ENCODE measurements at places on chromosomes 5 and 9. TPM values are rescaled to one million over a fixed set of nuclear protein-coding genes. Genes with fewer than 3 reads are reported as not detected.

SLC46A2 gene
- total RNA-seq, result not detected

PCDHA9 gene
- under 0.01 TPM for total RNA-seq

SLC25A2 gene
- 0.19 TPM for total RNA-seq

MYOT gene
- not detected for total RNA-seq

UNC5A gene
- under 0.01 TPM for total RNA-seq

FOXD1 gene
- total RNA-seq, result 6.5 TPM

DBH gene
- total RNA-seq, result not detected

ECM2 gene
- total RNA-seq, result 2.7 TPM

IRX1 gene
- 0.19 TPM for total RNA-seq

TRPM6 gene
- total RNA-seq, result not detected

SHISAL2B gene
- total RNA-seq, result not detected

SPATA31D4 gene
- total RNA-seq, result not detected

KIF4B gene
- not detected for total RNA-seq

CNTNAP3 gene
- 2.9 TPM for total RNA-seq

SHC3 gene
- total RNA-seq, result 17.8 TPM

DNAH5 gene
- 1.4 TPM for total RNA-seq

HTR1A gene
- total RNA-seq, result not detected

DYNC2I2 gene
- total RNA-seq, result 81.9 TPM

FBN2 gene
- 9.6 TPM for total RNA-seq

PCDHGA3 gene
- 1.7 TPM for total RNA-seq

PCDHGB5 gene
- total RNA-seq, result 21.4 TPM

HACD4 gene
- total RNA-seq, result 3.5 TPM

GNPDA1 gene
- total RNA-seq, result 43.7 TPM

TAF11L7 gene
- total RNA-seq, result not detected

TEX48 gene
- total RNA-seq, result not detected

FRMD3 gene
- 11.1 TPM for total RNA-seq

BTNL8 gene
- not detected for total RNA-seq

TAF11L6 gene
- total RNA-seq, result not detected

CDH18 gene
- total RNA-seq, result under 0.01 TPM

CEL gene
- under 0.01 TPM for total RNA-seq

F2RL1 gene
- 24.3 TPM for total RNA-seq

TRIM14 gene
- 3.6 TPM for total RNA-seq

PALM2AKAP2 gene
- total RNA-seq, result 37.2 TPM

ELOVL7 gene
- under 0.01 TPM for total RNA-seq

ADGRV1 gene
- total RNA-seq, result 0.19 TPM

CDO1 gene
- total RNA-seq, result 1.5 TPM
